ENCODE measurements at places on chromosomes 16 and 17.

DNA sequence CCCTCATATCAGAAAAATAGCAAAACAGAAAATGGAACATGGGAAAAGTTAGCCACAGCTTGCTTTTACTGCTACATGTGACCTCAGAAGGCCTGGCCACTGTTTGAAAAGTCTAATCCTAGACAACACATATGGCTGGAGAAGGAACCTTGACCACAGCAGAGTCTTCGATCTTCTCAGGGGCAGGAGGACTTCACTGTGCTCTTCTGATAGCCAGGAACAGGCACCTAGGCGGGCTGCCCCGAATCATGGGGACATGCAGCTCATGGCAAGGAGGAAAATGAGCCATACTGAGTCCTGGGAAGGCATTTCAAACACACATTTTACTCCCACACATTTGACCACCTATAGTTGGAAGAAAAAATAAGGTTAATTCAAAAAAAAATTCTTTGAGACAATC lies 31.1 kb upstream of the ADORA2B start:
- no peak for DNase-seq

DNA sequence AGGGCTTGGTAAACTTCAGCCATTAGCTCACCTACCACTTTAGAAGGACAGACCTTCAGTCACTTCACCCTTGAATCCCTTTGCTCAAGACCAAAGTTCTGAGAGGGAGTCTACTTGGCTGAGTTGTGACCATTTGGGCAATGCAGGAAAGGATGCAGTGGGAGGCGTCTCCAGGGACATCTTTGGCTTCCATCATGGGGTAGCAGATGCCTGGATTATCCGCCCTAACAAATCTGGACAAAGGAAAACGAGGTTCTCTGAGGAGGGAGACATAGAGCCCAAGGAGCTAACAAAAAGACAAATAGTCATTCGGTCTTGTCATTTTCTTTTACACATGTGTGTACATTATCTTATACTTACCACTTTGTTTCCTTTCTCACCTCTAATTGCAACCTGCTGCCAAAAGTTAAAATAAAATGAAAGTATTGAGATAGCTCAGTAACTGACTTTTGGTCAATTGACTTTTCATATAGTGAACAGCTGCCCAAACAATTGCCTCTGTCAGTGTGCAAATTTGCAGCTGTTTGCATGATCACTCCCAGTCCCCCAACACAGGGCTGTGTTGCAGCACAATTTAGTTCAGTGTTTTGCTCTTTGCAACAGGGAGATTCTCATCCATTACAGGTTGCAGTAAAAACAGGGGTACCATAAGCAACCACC lies 108.9 kb upstream of the EEF2KMT start:
- no peak for DNase-seq

- DNase-seq = no peak
Observed at GRCh38 chr16:81703177-81704155, 75.6 kb upstream of the PLCG2 start.

DNA sequence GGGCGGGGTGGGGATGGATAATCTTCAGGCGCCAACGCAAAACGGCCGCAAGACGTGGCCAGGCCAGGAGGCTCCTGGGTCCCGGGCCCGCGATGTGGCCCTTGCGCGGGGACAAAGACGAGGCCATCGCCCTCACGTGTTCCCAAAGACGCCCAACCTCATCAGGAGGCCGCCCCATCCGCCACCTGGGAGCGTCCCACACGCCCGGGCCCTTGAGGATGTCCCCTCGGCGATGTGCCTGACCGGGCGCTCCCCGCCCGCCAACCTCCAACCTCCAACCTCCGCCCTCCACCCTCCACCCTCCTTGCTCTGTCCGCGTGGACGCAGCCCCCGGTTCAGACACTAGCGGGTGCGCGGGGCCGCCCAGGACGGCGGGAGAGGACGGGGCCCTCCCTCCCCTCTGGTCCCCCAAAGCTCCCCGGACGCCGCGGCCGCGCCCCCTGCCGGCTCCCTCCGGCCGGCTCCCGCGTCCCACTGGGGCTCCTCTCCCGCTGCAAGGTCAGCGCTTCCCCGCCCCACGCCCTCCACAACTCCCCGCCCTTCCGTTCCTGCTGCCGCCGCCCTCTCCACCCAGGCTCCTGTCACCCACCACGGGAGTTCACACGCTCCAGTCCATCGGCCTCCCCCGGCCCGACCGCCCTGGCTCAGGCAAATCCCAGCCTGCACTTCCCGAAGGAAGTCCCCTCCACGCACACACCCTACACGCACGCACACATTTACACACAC lies 250.8 kb upstream of the RPL38 start:
- no peak for DNase-seq

- no peak for DNase-seq
Observed at GRCh38 chr16:19436540-19436939, 18.9 kb downstream of the TMC5 start.

DNA sequence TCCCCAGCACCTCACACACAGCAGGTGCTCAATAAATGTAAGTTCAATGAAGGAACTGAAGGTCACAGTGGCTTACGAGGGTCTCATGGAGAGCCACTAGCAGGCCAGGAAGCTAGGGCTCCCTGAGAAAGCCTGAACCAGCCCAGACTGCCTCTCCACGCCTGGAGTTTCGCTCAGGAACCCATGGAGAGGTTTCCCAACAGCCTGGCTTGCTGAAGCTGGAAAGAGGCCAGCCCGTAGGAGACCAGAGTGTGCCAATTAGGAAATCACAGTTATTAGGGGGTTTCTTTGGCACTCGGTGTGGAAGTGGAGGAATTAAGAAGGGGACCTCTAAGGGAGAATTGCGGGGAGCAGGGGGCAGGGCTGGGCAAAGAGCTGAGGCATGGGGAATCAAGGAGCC lies 36.3 kb upstream of the CACNG1 start:
- no peak for DNase-seq
